Esophagus muscularis mucosa (tissue), 4 donors: ENCODE measurements at places on chromosomes 12 and 14. TPM values are rescaled to one million over a fixed set of nuclear protein-coding genes. Genes with fewer than 3 reads are reported as not detected.

DNA sequence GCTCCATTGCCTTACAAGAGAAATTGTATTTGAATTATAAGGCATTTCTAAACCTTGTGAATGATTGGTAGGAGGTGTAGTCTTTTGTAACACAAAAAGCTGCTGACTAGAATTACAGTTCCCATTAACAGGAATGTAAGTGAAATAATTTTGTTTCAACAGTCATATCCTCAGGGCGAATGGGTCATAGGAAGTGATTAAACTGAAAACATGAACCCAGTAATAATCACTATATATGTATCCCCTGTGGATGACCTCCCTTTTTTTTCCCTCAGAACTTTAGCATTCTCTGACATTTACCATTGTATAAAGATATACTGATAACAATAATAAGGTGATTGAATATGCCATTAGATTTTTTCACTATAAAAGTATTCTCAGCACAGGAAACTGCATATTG lies 312.3 kb downstream of the ATP23 start:
- no peak for DNase-seq

The PCED1B gene
- 2.1 TPM for total RNA-seq

The RBP5 gene
- 1.2 TPM for total RNA-seq

The INHBE gene
- total RNA-seq: not detected

GRCh38 chr12:88951177-88951576 lies 370.9 kb upstream of the KITLG start:
- no peak for DNase-seq

The WASHC3 gene
- 86.4 TPM for total RNA-seq

- no peak for DNase-seq
These were observed 1.2 kb downstream of the UNC119B start for GRCh38 chr12:120711411-120711810.

GRCh38 chr12:60863421-60863820 lies 1267.6 kb downstream of the SLC16A7 start:
- no peak for DNase-seq

GRCh38 chr12:104280717-104281458 lies 22.7 kb upstream of the EID3 start:
- no peak for DNase-seq

- DNase-seq: peak; percentile 89
These were observed 65.3 kb downstream of the FOXN3 start for GRCh38 chr14:89351516-89352404.

DNA sequence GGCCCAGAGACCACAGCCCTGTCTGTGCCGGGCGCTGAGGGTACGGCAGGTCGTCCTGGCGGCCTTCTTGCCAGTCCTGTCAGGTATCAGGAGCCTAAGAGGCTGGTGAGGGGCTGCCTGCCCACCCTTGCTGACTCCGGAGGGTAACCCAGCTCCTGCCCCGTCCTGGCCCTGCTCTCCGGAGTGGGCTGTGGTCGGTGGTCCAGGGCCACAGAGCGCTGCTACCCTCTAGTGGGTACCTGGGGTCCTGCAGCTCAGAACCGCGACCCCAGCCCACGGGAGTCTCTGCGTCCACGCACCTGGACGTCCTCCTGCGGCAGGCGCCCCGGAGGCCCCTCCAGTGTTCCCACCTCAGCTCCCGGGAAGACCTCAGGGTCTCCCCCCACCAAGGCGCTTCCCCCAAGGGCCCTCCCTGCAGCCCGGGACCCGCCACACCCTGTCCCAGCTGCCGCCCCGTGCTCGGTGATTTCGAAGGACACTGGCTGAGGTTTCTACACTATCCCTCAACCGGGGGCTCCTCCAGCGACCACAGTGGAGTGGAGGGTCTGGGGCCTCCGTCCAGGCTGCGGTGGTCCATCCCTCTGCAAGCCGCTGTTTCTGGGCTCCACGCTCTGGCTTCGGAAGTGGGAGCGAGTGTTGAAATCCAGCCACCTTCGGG lies 75.9 kb upstream of the FBRSL1 start:
- no peak for DNase-seq

The AKAP6 gene
- 27.7 TPM for total RNA-seq

GRCh38 chr12:109736552-109737108 lies 23.0 kb downstream of the FAM222A start:
- no peak for DNase-seq

The FAM90A1 gene
- total RNA-seq: not detected

The CD4 gene
- total RNA-seq: 11.9 TPM

GRCh38 chr12:39993268-39993667 lies 112.6 kb downstream of the SLC2A13 start:
- DNase-seq: no peak

The CCDC177 gene
- total RNA-seq: not detected

DNA sequence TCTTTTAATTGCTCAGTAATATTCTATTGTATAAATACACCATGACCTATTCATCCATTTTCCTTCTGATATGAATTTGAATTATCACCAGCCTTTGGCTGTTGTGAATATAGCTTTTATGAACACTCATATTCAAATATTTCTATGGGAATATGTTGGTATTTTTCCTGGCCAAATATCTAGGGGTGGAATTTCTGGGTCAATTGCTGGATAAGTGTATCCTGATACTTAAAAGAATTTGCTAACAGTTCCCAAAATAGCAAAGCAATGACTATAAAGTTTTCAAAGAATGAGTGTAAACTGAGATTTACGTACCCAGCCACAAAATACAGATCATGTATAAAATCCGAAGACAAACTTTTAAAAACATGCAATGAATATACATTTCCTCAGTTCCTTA lies 148.7 kb upstream of the CLEC14A start:
- DNase-seq: no peak

The POTEM gene
- not detected for total RNA-seq

DNA sequence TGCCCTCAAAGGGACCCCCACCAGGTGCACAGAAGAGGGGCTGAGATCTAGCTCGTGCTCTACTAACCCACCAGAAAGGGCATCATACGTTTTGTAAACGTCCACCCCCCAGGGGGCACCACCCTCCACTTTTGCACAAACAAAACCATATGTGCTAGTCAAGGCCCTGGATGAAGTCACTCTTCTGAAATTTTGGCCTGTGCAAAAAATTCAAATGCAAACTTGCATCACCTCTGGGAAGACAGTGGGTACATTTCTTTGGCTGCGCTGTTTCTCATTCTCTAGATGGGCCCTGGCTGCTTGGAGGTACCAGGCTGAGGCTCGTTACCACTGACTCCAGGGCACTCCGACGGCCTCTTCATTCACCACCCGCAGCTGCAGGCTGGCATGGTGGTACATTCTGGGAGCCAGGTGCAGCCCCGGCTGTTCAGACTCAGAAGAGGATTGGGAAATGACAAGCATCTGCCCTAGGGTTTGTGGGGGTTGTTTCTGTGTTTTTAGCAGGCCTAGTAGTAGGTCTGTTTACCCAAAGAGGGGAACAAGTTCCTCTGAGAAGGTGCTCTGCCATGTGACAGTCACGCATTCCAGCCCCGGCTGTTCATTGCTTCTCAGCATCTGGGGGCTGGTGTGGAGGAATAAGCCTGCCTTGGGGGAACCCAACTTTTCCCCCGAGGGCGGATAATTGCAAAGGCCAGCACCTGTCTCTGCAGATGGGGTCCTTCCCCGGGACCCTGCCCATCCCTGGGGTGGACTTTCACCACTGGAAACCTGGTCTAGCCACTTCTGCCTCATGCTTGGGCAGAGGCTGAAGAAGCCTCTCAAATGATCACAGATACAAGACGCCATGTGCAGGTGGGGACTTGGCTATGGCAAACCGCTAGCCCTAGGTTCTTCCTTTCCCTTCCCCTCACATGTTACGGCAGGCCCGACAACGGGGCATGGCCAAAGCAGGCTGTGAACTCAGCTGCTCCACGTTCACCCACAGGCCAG lies 147.6 kb downstream of the DPF3 start:
- peak; percentile 84 for DNase-seq

The EXOC3L4 gene
- 2.0 TPM for total RNA-seq

GRCh38 chr14:89422181-89422951 lies 5.3 kb upstream of the FOXN3 start:
- no peak for DNase-seq

DNA sequence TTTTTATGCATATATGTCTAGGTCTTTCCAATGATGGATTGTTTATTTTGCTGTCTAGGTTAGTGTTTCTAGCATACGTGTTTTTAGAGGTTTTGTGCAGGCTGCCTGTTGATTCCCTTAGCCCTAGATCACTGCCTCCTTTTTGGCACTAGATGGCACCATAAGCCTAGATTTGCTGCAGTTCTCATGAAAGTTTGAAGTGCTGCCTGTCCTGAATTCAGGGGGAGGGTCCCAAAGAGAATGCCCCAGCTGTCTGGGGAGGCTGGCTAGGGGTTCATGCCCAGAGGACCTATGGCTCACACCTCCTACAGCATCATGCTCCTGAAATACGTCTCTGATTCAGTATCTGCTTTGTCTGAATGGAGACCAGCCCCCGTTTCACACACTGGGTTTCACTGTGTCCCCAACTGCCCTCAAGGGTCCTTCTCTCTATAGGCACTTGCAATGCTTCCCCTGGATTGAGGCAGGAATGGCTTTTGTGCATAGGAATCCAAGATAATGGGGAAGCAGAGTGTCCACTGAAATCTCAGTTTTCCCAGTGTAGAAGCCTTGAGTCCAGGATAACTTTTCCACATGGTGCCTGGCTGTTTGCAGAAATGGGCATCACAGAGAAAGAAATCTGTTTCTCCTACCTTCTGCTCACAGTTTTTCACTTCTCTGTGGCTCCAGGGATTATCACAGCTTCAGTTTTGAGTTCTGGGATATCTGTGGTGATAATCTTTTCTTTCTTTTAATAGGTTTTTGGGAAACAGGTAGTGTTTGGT lies 14.2 kb upstream of the TXNRD1 start:
- no peak for DNase-seq

The AP4S1 gene
- 8.4 TPM for total RNA-seq

The RAD9B gene
- 1.7 TPM for total RNA-seq

DNA sequence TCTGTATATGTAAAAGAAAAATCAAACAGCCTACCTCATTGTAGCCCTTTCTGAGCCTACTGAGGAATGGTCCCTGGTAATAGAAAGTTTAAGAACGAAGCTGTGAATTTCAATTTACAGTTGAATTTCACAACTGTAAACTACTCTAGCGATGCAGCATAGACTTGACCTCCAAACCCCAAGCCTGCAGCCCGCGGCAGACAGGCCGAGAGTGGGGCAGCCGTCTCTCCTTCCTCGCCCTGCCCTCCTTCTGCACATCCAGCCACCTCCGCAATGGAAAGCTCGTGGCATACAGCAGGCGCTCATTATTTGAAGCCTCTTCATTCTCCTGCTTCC lies 15.3 kb downstream of the RNASE2 start:
- no peak for DNase-seq

The CLEC1A gene
- total RNA-seq: 3.9 TPM

DNA sequence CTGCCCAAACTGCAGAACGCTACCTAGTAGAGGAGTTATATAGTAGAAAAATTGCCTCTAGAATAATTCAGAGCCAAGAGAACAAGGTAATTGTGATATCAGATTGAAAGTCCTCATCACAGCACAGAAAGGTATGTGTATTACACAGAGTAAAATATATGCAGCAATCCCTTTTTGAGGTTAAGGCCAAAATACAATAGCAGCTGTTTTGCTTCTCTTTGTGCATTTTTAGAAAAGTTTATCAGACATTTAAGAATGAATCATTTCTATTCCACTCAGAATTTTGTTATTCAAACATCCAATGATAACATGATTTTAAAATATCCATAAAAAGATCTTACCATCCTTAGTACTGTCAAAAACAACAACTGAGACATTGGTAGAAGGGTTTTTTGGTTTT lies 45.1 kb downstream of the GNPTAB start:
- DNase-seq: no peak

DNA sequence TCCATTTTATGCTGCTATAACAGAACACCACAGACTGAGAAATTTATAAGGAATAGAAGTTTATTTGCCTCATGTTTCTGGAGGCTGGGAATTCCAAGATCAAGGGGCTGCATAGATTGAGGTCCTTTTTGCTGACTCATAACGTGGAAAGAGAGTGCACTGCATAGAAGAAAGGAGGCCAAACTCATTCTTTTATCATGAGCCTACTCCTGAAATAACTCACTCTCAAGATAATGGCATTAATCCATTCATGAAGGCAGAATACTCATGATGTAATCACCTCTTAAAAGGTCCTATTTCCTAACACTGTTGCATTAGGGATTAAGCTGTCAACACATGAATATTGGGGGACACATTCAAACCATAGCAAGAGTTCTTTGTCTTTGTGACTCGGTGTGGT lies 60.0 kb upstream of the FBXO33 start:
- DNase-seq: no peak

- no peak for DNase-seq
These were observed 2.8 kb downstream of the TMEM179 start for GRCh38 chr14:104601786-104602185.

GRCh38 chr12:53231921-53232645 lies at the start of gene RARG:
RARG (minus strand) TSS chr12:53232209; CDS start chr12:53227545, 4,664 bp downstream.
- DNase-seq: no peak

The SLC2A14 gene
- total RNA-seq: 0.39 TPM

The NACA gene
- total RNA-seq: 1,053 TPM

GRCh38 chr14:22888662-22889061 lies 5.6 kb downstream of the REM2 start:
- DNase-seq: no peak

The SPTB gene
- 0.83 TPM for total RNA-seq

The CLEC7A gene
- 1.7 TPM for total RNA-seq

GRCh38 chr14:100898935-100899883 lies 4.3 kb downstream of the RTL1 start:
- peak; percentile 60 for DNase-seq

DNA sequence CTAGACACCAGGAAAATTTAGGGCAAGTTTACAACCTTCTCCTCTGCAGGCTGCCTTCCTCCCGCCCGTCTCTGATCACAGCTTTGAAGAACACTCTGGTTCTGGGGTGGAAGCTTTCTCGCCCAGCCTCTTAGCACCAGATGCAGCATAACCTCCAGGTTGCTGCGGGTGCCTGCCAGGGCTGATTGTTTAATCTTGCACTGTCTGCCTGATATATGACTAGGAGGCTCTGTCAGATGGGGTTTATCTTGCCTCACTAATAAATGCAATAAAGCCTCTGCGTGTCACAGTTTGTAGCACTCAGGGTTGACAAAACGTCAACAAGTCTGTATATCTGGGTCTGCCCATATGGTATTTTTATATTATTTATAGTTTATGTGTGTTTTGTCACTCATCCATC lies 388.2 kb downstream of the FUT8 start:
- no peak for DNase-seq

GRCh38 chr14:27078191-27078590 lies 480.4 kb upstream of the NOVA1 start:
- no peak for DNase-seq

The NEK9 gene
- total RNA-seq: 111 TPM

DNA sequence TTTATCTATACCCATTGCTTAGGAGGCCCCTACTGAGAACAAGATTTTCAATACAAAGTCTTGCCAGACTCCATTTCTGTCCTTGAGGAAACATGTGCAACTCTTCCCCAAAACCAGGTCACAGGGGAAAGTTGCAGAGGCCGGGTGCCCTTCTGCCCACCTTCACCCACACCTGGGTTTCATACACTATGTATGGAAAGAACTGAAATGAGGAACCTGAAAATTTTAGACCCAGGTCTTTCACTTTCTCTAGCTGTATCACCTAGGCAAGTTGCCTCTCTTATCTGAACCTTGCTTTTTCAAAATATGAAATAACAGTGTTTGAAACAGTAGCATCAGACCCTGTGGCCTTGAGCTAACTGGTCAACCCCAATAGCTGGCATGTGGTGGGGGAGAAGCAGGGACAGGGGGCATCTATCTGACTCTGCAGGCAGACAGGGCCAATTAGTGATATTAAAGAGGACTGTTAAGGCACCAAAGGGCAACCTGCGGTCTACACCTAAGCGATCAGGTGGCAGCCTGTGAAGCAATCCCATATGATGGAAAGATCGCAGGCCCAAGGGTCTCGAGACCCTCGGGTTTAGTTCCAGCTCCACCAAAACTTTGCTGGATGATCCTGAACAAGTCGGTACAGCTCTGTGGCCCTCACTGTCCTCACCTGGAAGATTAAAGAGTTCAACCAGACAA lies 346.5 kb downstream of the BCL11B start:
- DNase-seq: no peak
